ENCODE measurements at places on chromosomes 16 and 17.
A peak's percentile ranks its signal among the peaks of the same experiment; 100 is the strongest.

DNA sequence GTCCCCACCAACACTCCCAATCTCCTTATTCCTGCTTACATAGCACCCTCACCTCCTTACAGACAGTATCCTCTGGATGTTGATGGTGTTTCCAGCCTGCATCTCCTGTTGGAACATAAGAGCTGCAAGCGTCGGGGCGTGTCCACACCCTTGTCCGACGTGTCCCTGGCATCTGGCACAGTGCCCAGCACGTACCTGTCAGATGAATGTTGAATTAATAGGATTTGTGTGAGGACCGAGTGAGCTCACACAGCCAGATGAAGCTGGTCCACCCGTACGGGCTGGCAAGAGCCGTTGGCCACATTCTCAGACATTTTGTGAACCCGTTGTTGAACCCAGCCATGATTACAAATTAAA is 12.2 kb upstream of the CBX4 start:
- no peak for DNase-seq

DNA sequence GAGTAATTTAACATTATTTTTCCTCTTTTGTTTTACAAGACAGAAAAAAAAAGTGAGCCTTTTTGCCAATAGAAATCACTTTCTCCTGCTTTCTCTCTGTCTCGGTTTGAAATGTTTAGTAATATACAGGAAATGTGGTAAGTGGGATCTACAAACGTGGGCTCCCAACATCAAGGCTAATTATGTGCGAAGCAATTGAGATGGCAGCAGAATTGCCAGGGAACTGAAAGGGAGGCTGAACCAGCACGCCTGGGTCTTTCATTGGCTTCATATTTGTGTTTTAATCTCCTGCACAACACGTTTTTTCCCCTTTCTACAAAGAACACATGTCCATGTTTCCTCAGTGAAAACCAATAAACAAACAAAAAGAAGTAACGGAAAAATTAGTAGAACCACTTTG is 743.9 kb upstream of the SOX9 start:
- DNase-seq: no peak

- no peak for DNase-seq
These were observed 63.5 kb downstream of the PARN start for GRCh38 chr16:14566599-14566998.

DNA sequence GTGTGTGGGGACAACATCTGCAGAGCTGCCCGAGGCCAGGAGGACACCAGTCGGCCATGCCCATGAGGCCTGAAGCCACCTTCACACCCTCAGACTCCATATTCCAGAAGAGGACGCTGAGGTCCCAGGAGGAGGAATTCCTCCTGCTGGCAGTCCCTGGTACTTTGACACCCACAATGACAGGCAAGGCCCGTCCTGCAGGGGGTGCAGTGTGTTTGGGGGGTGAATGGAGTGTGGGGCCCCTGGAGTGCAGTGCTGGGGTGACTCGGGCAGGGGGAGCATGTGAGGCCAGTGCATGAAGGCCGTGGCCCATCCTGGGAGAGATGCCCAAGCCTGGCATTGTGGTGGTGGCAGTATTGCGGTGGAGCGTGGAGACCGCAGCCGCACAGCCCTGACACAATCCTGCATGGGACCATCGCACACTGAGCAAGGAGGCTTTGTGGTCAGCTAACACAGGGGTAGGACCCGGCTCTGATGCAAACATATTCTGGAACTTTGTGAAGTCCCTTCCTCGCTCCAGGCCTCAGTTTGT is 52.2 kb downstream of the ZDHHC7 start:
- no peak for DNase-seq

DNA sequence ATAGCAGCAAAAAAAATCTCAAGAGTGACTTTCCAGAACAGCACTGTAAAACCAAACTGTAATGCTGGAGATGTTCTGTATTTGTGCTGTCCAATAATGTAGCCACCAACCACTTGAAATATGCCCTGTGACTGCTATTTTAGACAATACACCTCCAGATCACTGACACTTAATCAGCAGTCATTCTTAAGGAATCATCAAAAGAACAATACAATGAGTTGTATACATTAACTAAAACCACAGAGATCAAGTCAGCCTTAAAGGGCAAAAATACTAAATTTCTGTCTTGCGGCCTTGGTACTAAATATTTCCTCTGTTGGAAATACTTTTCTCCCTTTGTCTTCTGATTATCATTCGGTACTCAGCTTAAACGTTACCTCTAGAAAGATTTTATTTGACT is 33.6 kb upstream of the ANKFY1 start:
- no peak for DNase-seq

DNA sequence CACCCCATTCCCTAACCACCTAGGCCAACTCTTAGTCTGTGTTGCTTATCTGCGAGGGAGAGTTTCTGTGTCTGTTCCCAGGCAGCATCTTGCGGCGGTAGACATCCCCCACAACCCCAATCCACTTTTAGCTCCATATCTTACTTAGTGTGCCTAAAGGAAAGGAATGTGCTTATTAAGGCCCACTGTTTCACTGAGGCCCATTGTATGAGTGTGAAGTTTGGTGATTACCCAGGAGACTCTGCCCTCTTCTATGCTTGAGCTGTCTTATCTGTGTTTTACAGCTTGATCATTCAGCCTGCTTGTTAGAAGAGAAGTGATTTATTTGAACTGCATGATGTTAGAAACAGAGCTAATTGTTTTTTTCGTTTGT is 10.3 kb upstream of the MLYCD start:
- no peak for DNase-seq

GRCh38 chr17:58224315-58224714 is 5.3 kb upstream of the MKS1 start:
- DNase-seq: peak; percentile 73

GRCh38 chr16:61968242-61969076 is 67.8 kb downstream of the CDH8 start:
- no peak for DNase-seq

All from HFFc6 (cell line).